AG10803 (cell line): ENCODE measurements at places on chromosomes 1 and 21.
A peak's percentile ranks its signal among the peaks of the same experiment; 100 is the strongest.

DNA sequence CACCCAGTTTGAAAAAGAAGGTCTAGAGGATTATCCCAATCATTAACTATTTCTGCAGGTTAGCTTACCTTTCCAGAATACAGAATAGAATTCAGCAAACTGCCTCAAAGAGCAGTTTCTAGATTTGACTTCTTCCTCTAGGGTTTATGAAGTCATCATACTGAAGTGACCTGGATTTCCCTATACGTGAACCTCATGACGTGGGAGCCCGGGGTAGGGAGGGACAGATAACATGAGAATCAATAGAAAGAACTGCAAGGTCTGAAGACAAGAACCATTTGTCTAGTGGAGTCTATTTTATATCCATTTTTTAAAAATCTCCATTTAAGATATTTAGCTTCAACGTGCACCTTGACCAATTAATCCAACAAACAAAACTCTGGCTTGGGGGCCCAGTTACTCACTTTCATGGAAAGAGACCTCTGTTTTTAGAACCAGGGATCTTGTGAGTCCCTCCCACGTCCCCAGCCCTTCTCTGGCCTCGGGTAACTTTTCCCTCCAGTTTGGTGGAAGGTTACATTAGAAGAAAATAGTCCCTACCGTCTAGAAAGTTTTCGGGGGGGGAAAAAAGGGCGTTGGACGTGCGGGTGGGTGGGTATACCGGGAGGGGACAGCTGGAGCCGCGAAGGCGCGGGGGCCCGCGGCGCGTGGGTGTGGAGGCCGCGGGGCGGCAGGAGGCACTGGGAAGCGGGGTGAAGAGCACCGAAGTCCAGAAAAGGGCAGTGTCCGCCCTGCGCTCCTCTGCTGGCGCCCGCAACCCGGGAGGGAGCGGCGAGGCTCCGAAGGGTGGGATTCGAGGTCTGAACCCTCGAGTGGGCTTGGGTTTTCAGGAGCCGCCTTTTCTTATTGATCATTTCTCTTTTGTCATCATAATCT is 13.8 kb upstream of the POGZ start:
- DNase-seq: peak; percentile 56

DNA sequence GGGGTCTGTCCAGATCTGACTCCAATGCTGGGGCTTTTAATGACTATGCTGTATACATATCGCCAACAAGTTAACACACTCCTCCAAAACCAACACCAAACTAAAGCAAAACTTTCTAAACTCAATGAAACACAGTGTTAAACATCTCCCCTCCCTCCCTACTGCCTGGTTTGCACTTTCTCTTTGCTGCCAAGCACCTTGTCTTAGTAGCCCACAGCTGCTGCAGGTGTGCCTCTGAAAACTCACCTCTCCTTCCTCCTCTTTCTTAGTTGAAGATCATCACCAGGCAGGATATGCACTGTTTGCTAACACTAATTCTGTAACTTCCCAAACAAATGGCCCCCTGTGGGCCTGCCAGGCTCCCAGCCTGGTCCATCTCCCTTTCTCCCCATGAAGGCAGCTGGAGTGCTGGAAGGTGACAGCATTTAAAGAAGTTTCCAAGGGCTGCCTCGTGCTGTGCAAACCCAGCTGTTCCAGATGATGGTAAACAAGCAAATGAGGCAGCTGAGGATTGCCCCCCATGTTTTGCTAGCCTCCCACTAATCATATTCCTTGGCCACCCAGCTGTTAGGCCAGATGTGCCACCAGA is 213.7 kb downstream of the ASTN1 start:
- DNase-seq: no peak

GRCh38 chr1:206510371-206510770 is 3.0 kb downstream of the RASSF5 start:
- DNase-seq: no peak

DNA sequence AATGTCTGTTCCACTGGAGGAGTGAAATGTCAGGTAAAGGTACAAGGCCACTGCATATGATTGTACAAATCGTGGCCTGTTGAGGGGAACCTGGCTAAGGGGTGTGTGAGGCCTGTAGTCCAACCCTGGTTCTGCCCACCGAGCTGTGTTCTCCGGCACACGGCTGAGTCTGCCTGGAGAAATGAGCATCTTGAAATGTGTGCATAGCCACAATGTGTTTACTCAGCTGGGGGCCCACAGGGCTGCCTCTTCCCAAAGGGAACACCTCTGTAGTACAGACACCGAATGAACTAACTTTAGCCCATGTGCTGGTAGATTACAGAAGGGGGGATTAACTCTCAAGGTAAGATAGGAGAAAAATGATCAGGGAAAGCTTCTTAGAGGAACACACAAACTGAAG is 30.2 kb downstream of the AK4 start:
- no peak for DNase-seq

DNA sequence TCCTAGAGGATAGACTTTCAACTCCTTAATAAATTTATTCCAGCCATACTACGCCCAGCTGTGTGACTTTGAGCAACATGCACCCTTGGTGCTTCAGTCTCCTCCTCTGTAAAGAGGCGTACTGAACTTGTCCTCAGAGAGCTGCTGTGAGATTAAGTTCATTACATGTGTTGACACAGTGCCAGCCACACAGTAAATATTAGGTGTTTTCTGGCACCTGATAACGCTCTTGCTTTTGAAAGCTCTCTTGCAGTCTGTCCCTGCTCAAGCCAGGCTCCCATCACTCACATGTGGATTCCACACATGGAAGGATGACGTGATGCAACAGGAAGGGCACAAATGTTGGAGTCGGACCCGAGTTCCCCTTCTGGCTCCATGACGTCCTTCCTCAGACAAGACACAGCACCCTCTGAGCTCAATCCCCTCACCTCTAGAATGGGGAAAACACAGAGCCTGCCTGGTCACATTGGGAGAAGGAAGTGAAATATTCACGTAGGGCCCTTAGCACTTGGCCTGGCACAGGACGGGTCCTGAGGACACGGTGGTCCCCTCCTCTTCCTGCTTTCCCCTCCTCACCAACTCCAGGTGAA is 7.7 kb downstream of the IFNLR1 start:
- DNase-seq: no peak

DNA sequence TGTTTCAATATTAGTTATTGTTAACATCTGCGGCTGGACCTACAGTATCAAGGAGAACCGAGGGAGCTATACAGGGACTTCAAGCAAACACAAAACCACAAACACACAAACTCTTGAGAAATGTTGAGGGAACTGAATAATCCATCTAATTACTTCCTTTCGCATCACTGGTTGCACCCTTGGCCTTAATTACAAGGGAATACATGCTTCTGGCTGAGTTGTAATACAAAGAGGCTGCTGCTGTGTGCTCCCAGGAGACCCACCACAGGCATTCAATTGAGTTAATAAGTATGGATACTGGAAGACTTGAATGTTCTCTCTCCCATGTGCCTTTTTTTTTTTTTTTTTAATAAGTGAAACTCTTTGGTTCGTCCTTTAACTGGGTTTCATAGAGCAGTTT is 16.8 kb upstream of the SMYD2 start:
- peak; percentile 51 for DNase-seq

- peak; percentile 46 for DNase-seq
These were observed 38.0 kb downstream of the ERG start for GRCh38 chr21:38460171-38460742.

- peak; percentile 93 for DNase-seq
These were observed 1.0 kb downstream of the IQGAP3 start for GRCh38 chr1:156571261-156571852.
